CD4-positive, alpha-beta T cell (primary cell): ENCODE measurements at places on chromosomes 12 and 14. TPM values are rescaled to one million over a fixed set of nuclear protein-coding genes. Genes with fewer than 3 reads are reported as not detected.

Gene SLC17A8
- not detected for total RNA-seq

DNA sequence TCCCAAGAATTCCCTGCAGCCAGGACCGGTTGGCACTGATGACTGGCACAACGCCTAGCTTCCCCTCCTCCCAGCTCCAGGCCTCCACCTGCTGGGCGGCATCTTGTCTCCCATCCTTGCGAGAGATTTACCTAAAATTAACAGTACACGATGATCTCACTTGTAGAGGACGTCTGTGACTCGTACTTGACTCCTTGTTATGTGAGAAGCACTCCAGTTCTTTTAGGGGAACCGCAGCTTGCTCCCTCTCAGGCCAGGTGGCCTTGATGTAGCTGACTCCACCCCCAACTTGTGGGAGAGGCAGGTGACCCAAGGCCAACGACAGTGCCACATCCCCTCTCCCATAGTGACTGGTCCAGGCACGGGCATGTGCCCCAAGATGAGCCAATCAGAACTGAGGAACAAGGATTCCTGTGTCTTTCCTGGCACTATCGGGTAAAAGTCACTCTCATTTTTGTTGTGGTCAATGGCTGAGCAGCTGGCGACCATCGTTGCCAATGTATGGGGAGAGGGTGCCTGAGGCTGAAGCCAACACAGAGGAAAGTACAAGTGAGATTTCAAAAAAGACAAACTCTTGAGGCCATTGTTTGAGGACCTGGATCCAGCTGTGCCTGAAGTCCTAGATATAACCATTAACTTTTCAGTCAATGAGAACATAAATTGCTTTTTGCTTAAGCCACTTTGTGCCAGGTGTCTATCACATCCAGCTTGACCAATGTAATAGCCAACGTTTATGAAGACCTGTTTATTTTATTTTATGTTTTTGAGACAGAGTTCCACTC, 208.7 kb downstream of the RBM19 start:
- H3K4me1 ChIP-seq: no peaks in the 10 kb centered on the region
- no peaks in the 10 kb centered on the region for H3K36me3 ChIP-seq
- peaks cover 2% of the 10 kb centered on the region for H3K27me3 ChIP-seq
- DNase-seq: no peak
- no peak overlapping the region for H3K27ac ChIP-seq

GRCh38 chr14:104717137-104717536, 6.9 kb upstream of the ADSS1 start:
- no peaks in the 10 kb centered on the region for H3K27me3 ChIP-seq
- no peaks in the 10 kb centered on the region for H3K4me1 ChIP-seq
- H3K4me3 ChIP-seq: no peak overlapping the region
- peaks cover 40% of the 10 kb centered on the region for H3K36me3 ChIP-seq

- H3K4me3 ChIP-seq: no peak overlapping the region
- peaks cover 5% of the 10 kb centered on the region for H3K36me3 ChIP-seq
- DNase-seq: no peak
- no peaks in the 10 kb centered on the region for H3K27me3 ChIP-seq
- H3K4me1 ChIP-seq: peaks cover 10% of the 10 kb centered on the region
These were observed 129.5 kb downstream of the ETV6 start for GRCh38 chr12:11778713-11779685.

- no peaks in the 10 kb centered on the region for H3K36me3 ChIP-seq
- H3K4me3 ChIP-seq: no peak overlapping the region
- DNase-seq: no peak
- no peak overlapping the region for H3K27ac ChIP-seq
- H3K27me3 ChIP-seq: no peaks in the 10 kb centered on the region
- H3K4me1 ChIP-seq: no peaks in the 10 kb centered on the region
These were observed 30.7 kb downstream of the FRMD6 start for GRCh38 chr14:51682411-51682810.
